ELR (cell line): ENCODE measurements at places on chromosomes 11 and 22.
A peak's percentile ranks its signal among the peaks of the same experiment; 100 is the strongest.

DNA sequence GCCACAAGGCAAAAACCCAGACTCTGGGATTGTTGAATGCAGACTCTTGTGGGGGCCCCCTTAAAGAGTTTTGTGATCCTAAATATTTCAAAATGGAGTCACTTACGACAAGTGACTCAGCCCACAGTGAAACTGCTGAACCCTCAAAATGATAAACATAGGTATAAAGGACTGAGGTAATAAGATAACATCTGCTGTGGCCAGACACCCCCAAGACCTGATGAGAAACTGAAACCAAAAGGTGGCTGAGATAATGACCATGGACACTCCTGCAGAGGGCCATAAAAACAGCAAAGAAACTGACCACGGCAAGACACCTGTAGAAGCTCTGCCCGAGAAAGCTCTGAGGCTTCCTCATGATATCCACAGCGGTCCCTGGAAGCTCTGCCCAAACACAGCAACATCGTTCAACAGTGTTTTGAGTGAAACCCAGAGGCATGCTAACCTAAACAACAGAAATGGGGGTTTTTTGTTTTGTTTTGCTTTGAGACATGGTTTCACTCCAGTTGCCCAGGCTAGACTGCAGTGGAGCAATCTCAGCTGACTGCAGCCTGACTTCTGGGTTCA lies 1.6 kb upstream of the PLAAT4 start:
- DNase-seq: no peak

- no peak for DNase-seq
Observed at GRCh38 chr22:39122772-39123470, 25.9 kb downstream of the APOBEC3H start.

DNA sequence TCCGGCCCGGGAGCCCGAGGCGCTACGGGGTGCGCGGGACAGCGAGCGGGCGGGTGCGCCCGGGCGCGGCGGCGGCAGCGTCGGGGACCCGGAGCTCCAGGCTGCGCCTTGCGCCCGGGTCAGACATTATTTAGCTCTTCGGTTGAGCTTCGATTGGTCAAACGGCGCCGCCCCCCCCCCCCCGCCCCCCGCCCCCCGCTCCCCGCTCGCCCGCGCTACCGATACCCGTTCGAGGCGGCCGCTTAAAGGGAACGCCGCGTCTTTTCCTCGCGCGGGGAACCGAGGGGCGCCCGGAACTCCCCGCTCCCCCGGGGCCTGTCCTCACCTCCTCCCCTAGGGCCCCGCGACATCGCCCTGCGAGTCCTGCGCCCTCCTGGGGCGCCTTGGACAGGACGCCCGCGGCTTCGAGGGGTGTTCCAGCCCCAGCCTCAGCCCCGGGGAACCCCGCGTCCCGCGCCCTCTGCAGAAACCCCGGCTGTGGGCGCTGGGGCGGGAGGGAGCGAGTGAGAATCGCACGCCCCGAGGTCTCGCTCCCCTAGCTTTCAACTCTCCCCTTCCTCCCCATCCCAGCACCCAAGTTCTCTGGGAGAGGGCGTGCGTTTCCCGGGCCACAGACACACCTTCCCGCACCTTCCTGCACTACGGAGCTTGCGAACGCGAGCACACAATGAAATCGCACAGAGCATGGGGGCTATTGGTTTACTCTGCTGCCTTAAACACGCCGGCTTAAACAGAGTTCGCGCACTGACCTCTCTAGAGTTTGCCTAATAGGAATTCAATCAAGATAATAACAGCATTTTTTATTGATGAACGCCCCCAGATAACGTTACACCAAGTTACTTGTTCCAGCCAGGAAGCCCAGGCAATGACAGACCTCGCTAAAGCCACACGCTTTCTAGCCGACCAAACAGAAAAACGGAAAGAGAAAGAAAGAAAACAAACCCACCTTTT lies at the start of gene BDNF:
Gene BDNF (minus strand): TSS at position 105 of the 951 bp plus-strand sequence. CDS start 41,891 bp downstream, outside the sequence.
- peak; percentile 77 for DNase-seq

DNA sequence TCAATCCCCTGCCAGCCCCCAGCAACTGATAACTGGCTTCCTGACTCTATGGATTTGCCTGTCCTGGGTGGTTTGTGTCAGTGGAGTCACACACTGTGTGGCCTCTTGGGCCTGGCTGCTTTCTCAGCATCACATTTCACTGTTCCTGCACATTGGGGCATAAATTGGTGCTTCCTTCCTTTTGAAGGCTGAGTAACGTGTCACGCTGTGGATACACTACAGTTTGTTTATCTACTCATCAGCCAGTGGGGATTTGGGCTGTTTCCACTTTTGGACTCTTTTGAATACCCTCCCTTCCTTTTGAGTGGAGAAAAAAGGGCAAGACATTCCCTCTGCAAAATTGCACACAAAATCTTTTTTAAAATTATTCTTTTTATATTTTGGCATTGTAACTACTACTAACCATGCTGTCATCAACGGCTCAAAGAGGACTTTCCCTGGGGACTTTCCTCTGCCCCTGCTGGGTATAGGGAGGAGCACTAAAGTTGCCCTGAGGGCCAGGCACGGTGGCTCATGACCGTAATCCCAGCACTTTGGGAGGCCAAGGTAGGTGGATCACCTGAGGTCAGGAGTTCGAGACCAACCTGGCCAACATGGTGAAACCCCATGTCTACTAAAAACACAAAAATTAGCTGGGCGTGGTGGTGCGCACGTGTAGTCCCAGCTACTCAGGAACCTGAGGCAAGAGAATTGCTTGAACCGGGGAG lies 7.8 kb upstream of the CELSR1 start:
- peak; percentile 36 for DNase-seq

DNA sequence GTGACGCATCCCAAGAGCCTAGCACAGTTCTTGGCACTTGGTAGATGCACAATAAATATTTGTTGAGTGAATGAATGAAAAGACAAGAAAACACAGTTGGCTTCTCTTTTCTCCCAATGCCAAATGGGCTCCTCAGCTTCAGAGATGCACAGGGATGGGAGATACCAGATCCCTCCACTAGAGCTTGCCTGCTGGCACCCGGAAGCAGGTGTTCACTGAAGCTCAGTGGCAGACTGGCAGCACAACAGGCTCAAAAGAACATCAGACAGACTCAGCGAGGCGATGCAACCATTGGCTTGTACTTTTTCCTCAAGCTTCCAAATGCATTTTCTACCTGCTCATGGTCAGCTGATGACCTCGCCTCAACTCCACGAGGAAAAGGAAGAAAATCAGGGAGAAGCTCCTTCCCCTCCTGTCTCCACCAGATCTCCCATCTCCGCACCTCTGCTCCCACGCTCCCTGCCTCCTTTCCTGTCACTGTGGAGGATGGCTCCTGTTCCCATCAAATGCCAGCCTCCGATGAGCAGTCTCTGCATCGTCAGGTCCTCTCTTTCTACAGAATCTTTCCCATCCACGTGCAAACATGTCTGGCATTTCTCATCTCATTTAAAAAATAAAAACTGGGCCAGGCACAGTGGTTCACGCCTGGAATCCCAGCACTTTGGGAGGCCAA lies 5.8 kb downstream of the RAPSN start:
- no peak for DNase-seq

DNA sequence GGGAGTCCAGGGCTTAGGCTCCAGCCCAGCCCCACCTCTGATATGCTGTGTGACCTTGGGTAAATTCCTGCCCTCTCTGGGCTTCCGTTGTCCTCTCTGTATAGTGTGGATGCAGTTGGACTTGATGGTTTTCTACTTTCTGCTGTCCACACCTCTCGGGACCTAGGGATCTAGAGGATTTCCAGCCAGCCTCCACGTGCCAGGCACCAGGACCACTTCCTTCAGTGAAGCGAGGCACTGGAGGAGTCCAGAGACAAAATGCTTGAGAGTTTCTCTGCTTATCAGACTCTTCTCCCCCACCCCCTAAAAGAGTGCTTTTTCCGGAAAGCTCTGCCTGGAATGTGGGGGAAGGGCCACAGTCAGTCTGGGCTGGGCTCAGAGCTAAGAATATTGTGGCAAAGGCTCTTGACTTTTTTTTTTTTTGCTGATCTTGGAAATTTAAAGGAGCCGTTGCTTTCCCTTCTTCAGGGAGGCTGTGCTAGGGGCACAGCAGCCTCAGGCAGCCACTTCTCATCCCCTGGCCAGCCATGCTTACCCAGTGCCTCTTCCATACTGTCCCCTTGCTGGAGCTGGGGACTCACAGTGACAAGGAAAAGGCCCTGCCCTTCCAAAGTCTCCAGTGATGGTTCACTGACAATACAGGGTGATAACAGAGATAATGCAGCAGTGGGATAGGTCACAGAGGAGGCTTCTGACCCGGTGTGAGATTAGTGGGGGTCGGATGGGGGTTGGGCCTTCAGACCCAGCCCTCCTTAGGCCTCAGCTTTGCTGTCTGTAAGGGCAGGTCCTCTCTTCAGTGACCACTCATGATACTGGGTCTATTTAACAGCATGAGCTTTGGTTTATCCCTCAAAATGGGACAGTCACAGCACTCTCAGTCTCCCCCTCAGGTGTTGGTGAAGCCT lies 2.9 kb upstream of the SERPINH1 start:
- peak; percentile 29 for DNase-seq

DNA sequence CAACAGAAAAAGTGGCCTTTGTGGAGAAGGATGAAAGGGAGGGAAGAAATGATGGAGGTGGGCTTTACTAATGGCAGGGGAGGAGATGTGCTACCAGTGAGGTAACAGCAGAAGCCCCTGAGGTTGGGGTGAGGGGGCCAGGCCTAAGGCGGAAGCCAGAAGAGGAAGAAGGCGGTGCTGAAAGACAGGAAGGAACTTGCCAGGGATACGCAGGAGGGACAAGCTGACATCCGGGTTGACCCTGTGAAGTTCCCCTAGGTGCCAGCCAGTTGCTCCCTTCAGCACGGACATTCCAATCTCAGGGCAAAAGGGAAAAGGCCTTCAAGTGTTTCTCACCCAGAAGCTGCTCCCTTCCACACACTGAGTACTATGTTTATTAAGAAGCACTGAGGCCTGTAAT lies 2.3 kb upstream of the TIRAP start:
- DNase-seq: no peak

GRCh38 chr11:76857781-76858410 lies 2.8 kb upstream of the ACER3 start:
- no peak for DNase-seq

DNA sequence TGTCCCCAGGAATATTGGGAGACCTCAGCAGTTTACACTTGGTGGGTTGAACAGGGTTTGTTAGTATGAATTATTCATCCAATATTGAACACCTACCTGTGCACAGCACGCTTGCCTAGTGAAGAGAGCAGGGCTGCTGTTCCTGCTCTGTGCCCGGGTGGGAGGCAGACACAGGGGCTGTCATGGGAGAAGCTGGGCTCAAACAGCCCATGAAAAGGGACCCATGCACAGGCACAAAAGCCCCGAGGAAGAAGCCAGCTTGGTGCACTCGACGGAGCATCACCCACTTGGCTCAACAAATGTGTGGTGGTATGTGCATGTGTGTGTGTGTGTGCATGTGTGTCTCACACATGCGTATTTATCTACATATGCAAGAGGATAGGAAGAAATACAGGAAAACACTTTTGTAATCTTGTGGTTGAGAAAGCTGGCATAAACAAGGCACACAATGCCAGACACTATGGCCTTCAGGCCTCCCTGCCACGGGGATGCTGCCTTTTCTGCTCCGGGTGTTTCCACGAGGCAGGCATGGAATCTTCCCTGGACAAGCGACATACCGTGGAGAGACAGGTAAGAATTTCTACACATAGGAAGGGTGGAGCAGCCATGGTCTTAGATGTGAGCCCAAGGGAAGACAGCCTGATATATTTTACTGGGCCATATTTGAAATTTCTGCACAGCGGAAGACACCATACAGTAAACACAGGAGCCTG lies 5.0 kb upstream of the APOBEC3A start:
- DNase-seq: no peak

DNA sequence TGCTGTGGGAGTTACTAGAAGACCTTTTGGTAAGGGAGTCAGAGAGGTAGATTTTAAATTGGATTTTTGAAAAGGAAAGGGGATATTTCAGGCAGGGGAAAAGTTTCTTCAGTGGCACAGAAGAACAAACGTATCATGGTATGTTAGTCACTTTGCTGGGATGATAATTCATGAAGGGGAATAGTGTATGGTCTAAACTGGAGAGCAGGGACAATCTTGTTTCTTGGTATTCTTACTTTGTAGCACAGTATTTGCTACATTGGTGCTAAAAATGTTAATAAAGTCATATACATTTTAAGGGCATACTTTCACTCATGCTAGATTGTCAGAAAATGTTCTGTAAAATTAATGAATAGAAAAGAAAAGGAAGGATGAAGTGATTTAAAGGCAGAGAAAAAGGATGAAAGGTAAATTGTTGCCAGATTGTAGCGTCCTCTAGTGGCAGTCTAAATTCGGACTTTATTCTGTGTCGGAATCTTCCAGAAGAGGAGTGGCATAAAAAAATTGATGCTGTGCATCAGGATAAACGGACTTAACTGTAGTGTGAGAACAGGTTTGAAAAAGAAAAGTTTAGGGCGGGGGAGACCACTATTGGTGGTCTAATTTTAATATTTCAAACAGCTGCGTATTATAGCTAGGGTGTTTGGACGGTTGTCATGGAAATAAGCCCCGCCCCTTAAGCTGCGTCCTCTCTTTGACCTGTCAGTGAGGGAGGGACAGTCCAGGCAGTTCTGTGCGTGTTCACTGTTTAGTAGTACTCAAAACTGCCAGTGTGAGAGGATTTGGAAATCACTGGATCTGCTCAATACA lies at the start of gene BCO2:
Gene BCO2 (plus strand): TSS at position 724 of the 810 bp plus-strand sequence. CDS start 90 bp downstream, outside the sequence.
- DNase-seq: peak; percentile 82

GRCh38 chr11:124075841-124076651 lies 34.9 kb upstream of the OR10G7 start:
- DNase-seq: peak; percentile 23

DNA sequence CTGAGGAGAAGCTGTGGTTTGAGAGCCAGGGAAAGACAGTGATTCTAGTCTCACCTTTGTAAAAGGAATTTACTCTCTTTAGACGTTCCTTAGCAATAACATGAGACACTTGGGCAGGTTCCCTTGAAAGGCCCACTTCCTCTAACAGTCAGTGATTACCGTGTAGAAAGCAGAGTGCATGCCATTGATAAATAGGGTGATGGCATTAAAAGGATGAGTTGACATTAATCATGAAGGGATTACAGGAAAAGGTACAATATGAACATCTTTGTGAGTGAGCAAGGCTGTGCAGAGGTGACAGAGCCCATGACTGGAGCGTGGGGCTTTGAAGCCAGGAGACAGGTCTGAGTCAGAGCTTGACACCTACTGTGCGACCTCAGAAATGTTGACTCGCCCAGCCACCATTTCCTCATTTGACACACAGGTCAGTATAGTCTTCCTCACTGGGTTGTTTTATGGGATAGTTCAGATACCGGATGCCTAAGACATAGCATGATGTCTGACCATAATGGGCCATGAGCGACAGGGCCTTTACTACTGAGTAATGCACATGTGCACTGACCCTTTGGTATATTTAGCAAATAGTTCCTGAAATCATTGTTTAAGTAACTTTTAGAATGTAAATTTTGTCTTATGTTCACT lies 341.7 kb upstream of the MTNR1B start:
- peak; percentile 60 for DNase-seq

- peak; percentile 55 for DNase-seq
Observed at GRCh38 chr11:129346916-129347315, 28.7 kb upstream of the BARX2 start.

GRCh38 chr11:102111011-102111786 lies 952 bp downstream of the YAP1 start:
- peak; percentile 88 for DNase-seq

DNA sequence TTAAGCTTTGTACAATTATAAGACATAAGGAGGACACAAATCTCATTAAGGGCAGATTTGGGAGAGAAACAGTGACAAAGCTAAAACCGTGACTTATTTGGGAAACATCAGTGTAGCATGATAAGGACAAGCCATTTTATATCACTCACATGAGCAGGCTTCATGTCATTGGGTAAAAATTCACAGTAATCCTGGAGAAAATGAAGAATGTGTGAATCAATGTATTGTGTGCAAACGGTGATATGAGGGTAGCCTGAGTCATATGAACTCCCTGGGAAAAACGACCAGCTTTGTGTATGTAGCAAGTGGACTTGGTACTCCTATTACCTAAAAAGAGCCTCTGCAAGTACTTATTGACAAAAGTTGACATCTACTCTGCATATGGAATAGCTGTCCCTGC lies 6.0 kb upstream of the TRIM34 start:
- DNase-seq: peak; percentile 95
